Dorsolateral prefrontal cortex (tissue), 122 donors: ENCODE measurements at places on chromosomes 12 and 14.
A peak's percentile ranks its signal among the peaks of the same experiment; 100 is the strongest.

DNA sequence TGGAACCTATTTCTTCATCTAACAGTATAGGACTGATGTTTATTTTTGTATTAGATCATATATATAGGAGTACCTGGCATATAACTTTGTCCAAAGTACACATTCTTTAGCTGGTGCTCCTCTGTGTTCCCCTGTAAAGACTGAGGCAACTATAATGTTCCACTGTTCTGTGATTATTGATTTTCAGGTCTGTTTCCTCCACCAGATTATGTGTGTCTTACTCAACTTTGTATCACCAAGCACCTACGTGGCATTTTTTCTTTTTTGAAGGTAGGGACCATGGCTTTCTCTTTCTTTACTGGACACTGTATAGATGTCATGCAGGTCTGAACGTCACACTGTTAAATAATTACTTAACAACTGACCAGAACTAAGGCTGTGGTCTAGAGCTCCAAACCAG is 29.3 kb downstream of the BICD1 start:
- no peak for DNase-seq

DNA sequence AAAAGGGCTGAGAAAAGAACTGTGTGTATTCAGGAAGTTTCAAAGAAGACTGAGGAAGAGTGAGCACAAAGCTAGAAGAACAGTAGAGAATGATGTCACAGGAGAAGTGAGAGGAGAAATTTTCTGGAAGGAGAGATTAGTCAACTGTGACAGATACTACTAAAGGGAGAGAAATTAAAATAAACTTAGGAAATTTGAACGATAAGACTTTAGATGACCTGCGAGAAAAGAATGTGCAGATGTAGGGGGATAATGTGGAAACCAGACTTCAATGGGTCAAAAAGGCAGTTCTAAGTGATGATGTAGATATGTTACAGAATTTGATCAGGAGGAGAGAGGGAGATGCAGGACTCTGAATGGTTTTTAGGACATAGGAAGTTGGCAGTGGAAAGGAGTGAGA is 287.4 kb downstream of the SYT1 start:
- DNase-seq = no peak

- DNase-seq = no peak
These were observed 677 bp upstream of the AP4S1 start for GRCh38 chr14:31024577-31025366.

GRCh38 chr14:99724939-99725773 is 41.1 kb downstream of the CYP46A1 start:
- DNase-seq = no peak

DNA sequence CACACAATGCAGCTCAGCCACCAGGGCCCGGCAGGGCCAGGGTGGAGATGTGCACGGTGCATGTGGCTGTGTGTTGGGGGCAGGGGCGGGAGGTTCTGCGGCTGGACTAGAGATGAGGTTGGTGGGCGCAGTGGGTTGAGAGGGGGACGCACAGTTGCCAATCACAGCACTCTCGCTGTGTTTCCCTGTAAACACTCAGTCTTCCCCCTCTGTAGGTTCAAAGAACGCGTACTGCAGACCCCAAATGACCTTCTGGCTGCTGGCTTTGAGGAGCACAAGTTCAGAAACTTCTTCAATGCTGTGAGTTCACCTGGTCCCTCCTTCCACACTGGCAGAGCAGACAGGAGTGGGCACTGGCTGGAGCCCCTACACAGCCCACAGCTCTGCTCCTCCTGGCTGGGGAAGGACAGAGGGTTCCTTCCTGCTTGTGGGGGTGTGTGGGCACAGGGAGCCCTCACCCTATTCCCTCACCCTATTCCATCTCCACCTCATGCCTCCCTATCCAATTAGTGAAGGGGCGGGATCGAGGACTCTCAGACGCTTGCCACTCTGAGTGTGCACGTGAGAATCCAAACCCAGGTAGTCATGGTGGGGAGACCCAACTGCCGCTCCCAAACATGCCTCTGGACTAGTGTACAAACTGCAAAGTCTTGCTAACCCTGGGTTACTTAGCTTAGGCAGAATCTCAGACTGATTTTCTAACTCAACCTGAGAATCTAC is 17.8 kb downstream of the OTUB2 start:
- no peak for DNase-seq

GRCh38 chr12:122961531-122962329 is 4.5 kb downstream of the ABCB9 start:
- no peak for DNase-seq

DNA sequence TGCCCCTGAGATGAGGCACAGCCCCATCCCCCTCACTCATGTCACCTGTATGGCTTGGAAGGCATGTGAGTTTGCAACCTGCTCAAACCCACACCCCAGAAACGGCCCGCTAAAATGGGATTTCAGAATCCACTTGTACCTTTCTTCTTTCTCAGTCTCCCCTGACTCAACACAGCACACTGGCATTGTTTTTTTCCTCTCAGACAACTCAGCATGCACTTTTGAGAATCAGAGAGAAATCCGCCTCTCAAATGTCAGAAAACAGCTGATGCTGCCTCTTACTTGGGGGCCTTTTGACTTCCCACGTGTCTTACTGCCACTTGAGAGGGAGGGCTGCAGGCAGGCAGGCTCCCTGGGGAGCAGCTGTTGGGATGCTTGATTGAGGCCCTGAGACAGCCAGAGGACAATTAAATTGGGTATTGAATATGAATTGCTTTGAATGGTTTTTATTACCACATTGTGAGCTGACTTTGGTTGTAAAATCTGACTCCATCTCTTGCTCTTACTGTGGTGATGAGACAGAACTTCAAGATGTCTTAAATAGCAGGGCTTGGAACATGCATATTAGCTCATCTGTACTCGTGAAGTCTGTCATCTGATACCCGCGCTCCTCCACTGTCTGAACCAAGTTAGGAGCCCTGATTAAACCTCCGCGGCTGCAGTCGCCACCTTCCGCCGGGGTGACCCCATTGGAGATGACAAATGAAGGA is 96.6 kb downstream of the APAF1 start:
- no peak for DNase-seq

DNA sequence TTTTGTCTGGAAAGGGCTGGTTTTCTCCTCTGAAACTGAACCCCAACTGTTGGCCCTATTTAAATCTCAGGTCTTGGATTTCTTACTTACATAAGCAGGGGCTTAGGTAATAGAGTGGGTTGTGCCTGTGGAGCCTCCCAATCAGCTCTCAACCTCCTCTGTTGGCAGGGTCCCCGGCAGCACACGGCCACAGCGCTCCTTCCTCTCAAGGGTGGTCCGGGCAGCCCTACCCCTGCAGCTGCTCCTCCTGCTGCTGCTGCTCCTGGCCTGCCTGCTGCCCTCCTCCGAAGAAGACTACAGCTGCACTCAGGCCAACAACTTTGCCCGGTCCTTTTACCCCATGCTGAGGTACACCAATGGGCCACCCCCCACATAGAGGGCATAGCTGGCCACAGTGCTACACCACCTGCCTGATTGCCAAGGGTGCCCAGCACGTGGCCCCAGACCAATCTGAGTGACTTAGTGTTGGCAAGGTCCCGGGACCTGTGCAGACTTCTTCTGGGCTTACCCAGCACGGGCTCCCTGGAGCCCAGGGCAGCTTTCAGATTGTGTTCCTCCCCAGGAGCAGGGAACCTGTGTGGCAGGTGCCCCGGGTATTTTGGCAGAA is 68.9 kb downstream of the ESR2 start:
- no peak for DNase-seq

DNA sequence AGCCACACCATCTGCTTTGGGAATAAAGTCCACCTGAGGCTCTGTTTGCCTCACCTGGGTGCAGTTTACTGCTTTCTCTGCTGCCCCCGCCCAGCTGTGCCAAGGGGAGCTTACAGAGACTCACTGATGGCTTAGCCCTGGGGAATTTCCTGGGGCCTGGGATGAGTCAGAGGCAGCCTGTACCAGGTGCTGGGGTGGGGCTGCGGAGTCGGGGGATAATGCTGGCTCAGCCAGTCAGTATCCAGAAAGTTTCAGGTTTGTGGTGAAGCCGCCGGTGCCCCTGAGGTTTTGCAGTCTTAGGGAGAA is 22.3 kb downstream of the PLEKHG3 start:
- DNase-seq = peak; percentile 44

GRCh38 chr12:57618966-57619433 is 7.8 kb downstream of the ARHGEF25 start:
- no peak for DNase-seq

DNA sequence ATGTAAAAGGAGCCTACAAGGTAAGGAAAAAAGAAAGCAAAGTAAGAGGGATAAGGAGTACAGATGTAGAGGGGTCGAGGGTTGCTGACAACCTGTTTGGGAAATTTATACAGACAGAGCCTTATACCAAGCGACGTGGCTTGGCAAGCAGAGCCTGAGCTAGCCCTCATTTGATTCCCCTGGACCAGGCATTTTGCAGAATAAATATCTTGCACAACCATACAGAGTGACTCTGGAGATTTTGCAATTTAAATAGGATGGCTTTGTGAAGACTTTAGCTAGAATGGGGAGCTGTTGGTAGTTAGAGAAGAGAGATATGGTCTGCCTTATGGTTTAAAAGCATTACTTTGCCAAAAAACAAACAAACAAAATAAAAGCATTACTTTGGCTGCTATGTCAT is 11.1 kb upstream of the ANO6 start:
- DNase-seq = no peak

DNA sequence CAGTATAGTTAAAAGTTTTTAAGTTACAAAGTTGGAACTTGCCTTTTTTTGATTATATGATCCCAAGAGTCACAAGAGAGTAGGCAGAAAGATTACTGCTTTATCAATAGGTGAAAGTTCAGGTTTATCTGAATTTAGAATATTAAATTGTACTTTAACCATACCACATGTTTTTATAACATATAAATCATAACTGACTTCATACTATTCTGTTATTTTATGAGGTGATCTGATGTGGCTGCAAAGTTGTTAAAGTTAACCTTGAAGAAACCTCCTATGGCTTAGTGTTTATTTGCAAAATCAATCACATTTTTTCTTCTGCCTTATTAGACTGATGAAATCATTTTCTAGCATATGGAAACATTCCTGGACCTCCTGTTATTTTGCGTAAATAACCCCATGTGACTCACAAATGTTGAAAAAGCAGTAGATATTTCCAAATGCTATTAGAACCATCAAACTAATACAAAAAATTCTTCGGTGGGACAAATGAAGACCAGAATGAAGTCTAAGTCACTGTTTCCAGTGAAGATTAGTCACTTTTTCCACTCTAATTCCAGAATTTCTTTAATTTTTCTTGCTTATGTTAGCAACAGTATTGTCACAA is 132.1 kb downstream of the RAD51B start:
- no peak for DNase-seq

GRCh38 chr12:115859231-115859630 is 418.3 kb downstream of the MED13L start:
- DNase-seq = no peak

- no peak for DNase-seq
These were observed 195.2 kb upstream of the LRIG3 start for GRCh38 chr12:59115526-59115925.

- DNase-seq = no peak
These were observed 892.4 kb downstream of the RPS29 start for GRCh38 chr14:48693793-48694192.

GRCh38 chr14:89773644-89774316 is 180.8 kb downstream of the EFCAB11 start:
- DNase-seq = no peak

- DNase-seq = no peak
These were observed 51.8 kb downstream of the GNG2 start for GRCh38 chr14:51912112-51912786.

DNA sequence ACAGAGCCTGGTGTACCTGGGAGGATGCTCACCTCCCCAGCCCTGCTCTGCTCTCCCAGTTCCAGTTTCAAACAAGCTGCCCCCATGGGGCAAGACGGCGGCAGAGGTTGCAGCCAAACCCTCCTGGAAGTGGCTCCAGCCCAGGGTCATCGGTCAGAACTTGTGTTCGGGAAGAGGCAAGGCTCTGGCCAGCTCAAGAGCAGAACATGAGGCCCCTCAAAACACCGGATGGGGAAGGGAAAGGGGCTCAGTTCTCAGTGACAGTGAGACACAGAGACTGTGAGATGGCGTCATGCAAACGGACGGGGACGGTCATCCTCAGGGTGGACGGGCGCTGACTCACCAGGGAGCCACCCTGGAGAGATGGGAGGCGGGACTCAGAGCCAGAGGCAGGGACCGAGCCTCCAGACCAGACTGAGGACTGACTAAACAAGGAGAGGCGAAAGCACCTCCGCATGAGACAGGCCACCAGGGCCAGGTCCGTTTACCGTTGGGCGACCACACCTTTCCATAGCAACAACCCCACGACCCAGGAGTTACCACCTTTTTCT is 63.9 kb upstream of the GALNT9 start:
- DNase-seq = peak; percentile 18

DNA sequence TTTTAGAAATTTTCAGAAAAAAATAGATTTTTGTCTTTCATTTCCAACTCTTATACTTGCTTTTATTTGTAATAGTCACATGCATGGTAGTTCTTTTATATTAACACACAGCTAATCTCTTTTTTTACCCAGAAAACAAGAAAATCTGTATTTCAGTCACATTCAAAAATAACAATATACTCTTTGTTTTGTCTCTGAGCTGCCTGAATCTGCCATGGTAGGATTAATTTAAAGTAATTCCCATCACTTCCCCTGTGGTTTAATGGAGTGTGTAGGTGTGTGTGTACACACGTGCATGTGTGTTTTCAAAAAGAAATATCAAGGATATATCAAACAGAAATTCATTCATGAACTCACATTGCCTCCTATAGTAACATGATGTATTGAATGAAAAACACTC is 42.6 kb downstream of the PDZRN4 start:
- DNase-seq = no peak

DNA sequence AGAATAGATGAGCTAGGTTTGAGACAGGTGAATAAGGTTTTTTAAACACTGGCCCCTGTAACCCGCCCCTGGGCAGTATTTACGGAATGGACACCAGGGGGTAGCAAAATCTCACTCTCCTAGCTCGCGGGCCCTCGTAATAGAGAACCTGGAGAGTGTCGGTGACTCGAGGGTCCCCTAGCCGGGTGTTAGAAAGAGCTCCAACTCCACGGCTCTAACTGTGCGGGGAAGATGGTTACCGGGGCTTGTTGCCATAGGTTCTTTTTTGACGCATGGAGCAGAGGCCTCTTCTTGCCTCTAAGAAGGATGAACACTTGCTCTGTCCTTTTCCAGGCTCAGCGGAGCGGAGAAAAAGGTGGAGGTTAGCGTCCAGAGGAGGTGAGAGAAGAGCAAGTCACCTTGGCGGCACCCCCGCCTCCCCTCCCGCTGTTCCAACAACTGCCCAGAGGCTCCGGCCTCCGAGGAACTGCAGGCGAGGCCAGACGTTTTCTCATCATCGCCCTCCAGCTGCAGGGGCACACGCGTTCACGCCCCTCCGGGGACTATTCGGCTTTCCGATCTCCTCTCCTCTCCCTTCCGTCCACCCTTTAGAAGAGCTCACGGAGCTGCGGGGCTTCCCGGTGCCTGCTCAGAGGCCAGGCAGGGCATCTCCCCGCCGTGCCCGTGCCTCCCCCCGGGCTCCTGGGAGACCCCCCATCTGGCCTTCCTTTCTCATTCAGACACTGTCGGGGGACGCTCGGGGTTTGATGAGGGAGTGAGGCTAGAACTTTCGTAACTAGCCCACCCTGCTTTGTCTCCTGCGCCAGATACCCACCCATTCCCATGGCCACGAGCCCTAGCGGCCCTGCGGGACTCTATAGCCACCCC is 1.4 kb upstream of the ARHGEF40 start:
- peak; percentile 45 for DNase-seq
